ENCODE measurements at places on chromosomes 12 and 14. TPM values are rescaled to one million over a fixed set of nuclear protein-coding genes. Genes with fewer than 3 reads are reported as not detected.

- no peak overlapping the region for H3K4me3 ChIP-seq
- H3K4me1 ChIP-seq = no peaks in the 10 kb centered on the region
- H3K36me3 ChIP-seq = no peaks in the 10 kb centered on the region
- H3K27ac ChIP-seq = no peak overlapping the region
Measured at GRCh38 chr14:48333221-48333920, 658.0 kb upstream of the MDGA2 start.

DNA sequence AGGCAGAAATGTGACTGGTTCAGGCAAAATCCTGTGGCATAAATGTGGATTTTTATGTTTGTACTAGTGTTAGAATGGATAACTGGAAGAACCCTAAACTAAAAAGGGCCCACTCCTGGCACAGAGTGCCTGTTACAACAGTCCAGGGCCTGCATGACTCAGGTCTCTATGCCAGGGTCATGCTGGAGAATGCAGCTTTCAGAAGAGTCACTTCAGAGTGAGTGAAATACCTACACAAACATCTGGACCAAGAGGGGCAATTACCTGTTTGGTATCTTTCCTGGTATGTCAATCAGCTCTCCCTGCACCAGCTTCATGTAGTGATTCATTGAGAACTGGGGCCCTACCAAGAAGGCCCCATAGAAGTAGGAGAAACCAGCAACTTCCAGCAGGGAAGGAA is 10.0 kb downstream of the EMG1 start:
- H3K4me3 ChIP-seq = no peak overlapping the region
- no peaks in the 10 kb centered on the region for H3K27me3 ChIP-seq
- H3K36me3 ChIP-seq = peaks cover 89% of the 10 kb centered on the region
- DNase-seq = no peak
- H3K4me1 ChIP-seq = peaks cover 30% of the 10 kb centered on the region

DNA sequence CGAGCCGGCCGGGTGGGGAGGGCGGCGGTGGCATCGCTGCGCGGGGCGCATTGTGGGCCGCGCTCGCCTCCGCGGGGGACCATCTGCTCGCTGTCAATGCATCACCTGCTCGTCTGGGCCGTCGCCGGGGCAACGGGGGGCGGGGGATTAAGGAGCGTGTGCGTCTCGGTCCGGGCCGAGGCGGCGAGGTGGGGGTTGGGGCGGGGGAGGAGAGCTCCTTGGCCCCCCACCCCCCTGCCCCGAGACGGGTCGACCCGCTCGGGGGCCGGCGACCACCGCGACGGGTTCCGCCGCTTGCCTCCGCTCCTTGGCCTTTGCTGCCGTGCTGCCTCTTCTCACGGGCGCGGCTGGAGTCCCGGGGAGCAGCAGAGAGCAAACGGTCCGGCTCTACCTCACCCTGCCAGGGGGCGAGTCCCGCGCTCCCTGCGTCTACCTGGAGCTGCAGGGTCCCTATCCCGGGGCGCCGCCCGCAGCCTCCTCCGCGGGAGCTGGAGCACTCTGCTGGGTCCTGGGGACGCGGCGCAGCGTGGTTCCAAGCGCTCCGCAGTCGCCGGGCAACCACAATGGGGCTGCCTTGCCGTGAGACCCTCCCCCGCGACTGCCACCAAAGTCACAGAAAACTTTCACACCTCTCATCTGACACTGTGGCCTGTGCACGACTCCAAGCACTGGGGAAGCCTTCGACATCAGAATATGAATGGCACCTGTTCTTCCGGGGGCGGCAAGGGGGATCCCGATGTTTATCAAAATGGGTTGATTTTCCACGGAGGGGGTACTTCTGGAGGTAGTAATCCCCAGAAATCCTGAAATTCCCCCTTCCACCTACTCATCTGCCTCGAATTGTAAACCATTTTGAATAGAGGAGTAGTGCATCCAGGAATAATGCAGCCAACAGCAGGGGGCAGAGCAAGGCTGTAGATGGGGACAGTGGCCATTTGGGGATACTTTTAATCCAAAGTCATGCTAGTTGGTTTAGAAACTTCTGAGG is at the start of gene C12orf42:
C12orf42 (minus strand) TSS at position 500 of the 988 bp plus-strand sequence. CDS start 17,542 bp downstream, outside the sequence.
- peaks cover 17% of the 10 kb centered on the region for H3K4me1 ChIP-seq
- DNase-seq = peak; percentile 77
- peak within 1 kb of the TSS; percentile 51 for H3K4me3 ChIP-seq
- no peaks in the 10 kb centered on the region for H3K36me3 ChIP-seq
- H3K27me3 ChIP-seq = peaks cover 7% of the 10 kb centered on the region
- no peak within 1 kb of the TSS for H3K27ac ChIP-seq

DNA sequence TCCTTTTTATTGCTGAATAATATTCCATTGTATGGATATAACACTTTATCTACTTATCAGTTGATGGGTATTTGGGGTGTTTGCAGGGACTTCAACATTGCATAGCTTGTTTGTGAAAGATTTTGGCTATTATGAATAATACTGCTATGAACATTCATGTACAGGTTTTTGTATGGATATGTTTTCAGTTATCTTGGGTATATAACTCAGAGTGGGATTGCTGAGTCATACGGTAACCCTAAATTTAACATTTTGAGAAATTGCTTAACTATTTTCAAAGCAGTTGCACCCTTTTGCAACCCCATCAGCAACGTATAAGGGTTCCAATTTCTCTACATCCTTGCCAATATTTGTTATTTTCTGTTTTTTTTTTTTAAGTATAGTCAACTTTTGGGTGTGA is 27.3 kb upstream of the HELB start:
- no peaks in the 10 kb centered on the region for H3K4me1 ChIP-seq
- H3K36me3 ChIP-seq = no peaks in the 10 kb centered on the region
- no peaks in the 10 kb centered on the region for H3K27me3 ChIP-seq
- H3K4me3 ChIP-seq = no peak overlapping the region
- H3K27ac ChIP-seq = no peak overlapping the region

- no peaks in the 10 kb centered on the region for H3K27me3 ChIP-seq
- no peak overlapping the region for H3K4me3 ChIP-seq
- H3K36me3 ChIP-seq = no peaks in the 10 kb centered on the region
- peak overlapping the region; percentile 50 for H3K27ac ChIP-seq
Measured at GRCh38 chr12:19712041-19712440, 272.7 kb downstream of the AEBP2 start.

- peaks cover 3% of the 10 kb centered on the region for H3K27me3 ChIP-seq
- H3K4me1 ChIP-seq = peaks cover 9% of the 10 kb centered on the region
- H3K36me3 ChIP-seq = no peaks in the 10 kb centered on the region
- no peak for DNase-seq
- no peak overlapping the region for H3K4me3 ChIP-seq
- H3K27ac ChIP-seq = no peak overlapping the region
Measured at GRCh38 chr12:5792343-5792742, 152.7 kb downstream of the ANO2 start.

GRCh38 chr14:26454105-26454504 is 143.7 kb downstream of the NOVA1 start:
- H3K27ac ChIP-seq = no peak overlapping the region
- H3K4me3 ChIP-seq = no peak overlapping the region
- H3K27me3 ChIP-seq = no peaks in the 10 kb centered on the region

DNA sequence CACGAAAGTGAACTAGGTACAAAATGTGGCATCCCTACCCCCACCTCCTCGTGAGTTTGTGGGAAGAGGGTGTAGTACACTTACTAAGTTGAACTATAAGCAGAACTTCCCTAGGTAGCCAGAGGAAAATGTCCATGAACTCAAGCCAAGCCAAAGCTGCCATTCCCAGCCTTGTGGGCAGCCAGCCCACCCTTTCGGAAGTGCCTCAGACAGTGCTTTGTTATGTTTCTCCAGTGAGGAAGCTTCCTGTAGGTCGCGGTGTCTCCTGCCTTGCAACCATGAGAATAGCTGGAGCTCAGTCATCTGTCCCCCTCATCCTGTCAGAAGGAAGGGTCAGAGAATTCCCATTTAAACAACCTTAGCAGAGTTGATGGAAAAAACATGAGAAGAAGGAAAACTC is 266.9 kb downstream of the DUSP6 start:
- no peaks in the 10 kb centered on the region for H3K36me3 ChIP-seq
- peaks cover 11% of the 10 kb centered on the region for H3K4me1 ChIP-seq
- DNase-seq = peak; percentile 24

- H3K36me3 ChIP-seq = no peaks in the 10 kb centered on the region
- no peak overlapping the region for H3K27ac ChIP-seq
- DNase-seq = no peak
- no peak overlapping the region for H3K4me3 ChIP-seq
- H3K4me1 ChIP-seq = no peaks in the 10 kb centered on the region
- no peaks in the 10 kb centered on the region for H3K27me3 ChIP-seq
Measured at GRCh38 chr14:103158688-103159087, 35.4 kb downstream of the TNFAIP2 start.

- no peaks in the 10 kb centered on the region for H3K27me3 ChIP-seq
- peak; percentile 80 for DNase-seq
- H3K36me3 ChIP-seq = no peaks in the 10 kb centered on the region
- H3K4me3 ChIP-seq = no peak overlapping the region
- H3K27ac ChIP-seq = no peak overlapping the region
- H3K4me1 ChIP-seq = peaks cover 23% of the 10 kb centered on the region
Measured at GRCh38 chr12:50314636-50315312, 31.5 kb upstream of the LIMA1 start.

DNA sequence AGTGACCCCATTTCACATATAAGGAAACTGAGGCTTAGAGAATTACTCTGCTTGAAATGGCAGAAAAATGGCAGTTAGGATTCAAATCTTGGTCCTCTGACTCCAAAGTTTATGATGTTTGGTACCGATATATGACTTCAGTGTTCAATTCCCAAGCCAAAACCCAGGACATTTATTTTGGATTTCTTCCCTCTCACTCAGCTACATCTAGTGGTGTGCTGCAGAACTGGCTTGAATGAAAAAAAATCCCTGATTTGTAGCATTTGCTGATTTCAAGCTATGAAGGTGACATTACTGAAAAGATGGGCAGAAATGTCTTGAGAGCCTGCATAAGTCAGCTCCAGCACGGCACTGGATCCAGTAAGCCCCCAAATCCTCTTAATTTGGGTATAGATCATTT is 106.4 kb downstream of the EFCAB11 start:
- no peak for DNase-seq
- H3K4me3 ChIP-seq = no peak overlapping the region
- no peaks in the 10 kb centered on the region for H3K36me3 ChIP-seq
- no peaks in the 10 kb centered on the region for H3K27me3 ChIP-seq
- no peaks in the 10 kb centered on the region for H3K4me1 ChIP-seq
- no peak overlapping the region for H3K27ac ChIP-seq

DNA sequence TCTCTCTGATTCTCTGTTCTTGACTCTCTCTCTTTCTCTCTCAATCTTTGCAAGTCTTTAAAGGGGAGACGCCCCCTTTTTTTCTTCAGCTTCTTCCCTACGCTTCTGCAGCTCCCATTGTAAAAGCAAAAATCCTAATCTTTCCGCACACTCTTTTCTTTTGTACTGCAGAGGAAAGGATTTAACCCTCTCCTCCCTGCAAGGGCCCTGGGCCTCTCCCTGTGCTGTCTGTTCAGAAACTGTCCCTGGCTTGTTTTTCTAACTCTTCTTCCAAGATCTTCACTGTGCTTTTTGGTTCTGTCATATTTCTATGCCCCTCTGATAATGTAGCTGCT is 10.9 kb upstream of the SALL2 start:
- peaks cover 8% of the 10 kb centered on the region for H3K4me1 ChIP-seq
- DNase-seq = no peak

DNA sequence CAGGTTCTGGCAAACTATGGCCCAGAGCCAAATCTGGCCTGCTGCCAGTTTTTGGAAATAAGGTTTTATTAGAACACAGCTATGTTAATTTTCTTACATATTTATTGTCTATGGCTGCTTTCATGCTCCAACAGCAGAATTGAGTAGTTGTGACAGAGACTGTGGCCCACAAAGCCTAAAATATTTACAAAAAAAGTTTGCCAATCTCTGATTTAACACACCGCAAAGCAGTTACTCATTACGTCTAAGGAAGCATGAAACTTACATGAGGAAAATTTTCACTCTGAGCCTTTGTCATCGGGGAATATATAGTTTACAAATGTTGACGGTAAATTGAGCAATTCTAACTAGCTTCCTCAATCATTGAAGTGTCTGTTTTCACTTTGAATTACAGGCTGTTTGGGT is 96.5 kb downstream of the UNC79 start:
- H3K27me3 ChIP-seq = no peaks in the 10 kb centered on the region
- peak; percentile 5 for DNase-seq
- no peak overlapping the region for H3K4me3 ChIP-seq
- no peak overlapping the region for H3K27ac ChIP-seq
- H3K36me3 ChIP-seq = no peaks in the 10 kb centered on the region

NAV3 gene
- total RNA-seq = 3.5 TPM

OR6C1 gene
- total RNA-seq = not detected

DNA sequence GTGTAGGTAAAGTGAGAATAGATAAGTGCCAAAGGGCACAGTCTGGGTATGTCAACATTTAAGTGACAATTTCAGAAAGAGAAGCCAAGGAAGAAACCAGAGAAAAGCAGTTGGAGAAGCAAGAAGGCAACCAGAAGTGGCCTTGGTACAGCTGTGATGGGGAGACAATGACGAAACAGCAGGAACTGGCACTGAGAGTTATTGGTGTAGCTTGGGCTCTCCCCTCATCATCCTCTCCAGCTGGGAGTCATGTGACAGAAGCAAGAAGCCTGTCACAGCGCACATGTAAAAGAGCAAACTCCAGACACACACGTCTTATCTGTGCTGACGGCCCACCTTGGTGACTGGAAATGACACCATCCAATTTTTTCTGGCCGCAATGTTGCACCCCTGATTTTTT is 203.3 kb upstream of the NUDT4 start:
- no peak overlapping the region for H3K4me3 ChIP-seq
- no peaks in the 10 kb centered on the region for H3K27me3 ChIP-seq
- peak overlapping the region; percentile 66 for H3K27ac ChIP-seq
- H3K36me3 ChIP-seq = no peaks in the 10 kb centered on the region

OR11H7 gene
- not detected for total RNA-seq

DNA sequence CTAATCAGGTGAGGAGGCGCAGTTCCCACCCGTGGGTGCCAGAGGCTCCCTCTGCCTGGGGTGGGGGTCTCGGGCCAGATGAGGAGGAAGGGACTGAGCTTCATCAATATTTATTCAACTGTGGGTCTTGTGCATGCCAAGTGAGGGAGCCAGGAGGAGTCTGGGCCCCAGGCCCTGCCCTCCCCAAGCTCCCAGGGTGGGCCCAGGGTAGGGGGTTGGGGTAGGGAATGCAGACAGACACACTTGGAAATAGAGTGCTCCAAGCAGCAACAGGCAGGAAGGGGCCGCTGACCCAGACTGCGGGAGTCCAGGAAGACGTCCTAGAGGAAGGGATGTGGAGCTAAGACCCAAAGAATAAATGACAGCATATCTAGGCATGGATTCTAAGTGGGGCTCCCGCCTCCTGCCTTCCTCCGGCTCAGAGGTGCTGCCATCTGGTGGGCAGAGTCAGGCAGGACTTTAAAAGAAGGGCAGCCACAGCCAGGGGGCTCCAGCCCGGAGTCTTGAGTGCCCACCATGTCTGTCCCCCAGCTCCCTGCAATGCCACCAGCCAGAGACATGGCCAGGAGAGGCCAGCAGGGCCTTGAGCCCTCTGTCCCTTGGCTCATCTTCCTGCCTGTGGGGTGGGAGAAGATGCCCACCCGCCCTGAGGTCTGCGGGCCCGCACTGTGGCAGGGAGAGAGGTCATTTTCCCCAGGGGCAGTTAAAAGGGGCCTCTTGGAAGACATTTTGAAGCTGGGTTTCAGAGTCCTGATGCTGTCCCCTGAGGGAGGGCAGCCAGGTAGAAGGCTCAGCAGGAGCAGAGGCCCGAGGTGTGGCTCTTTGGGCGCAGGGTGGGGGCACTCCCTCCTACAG is 70.1 kb downstream of the PHETA1 start:
- no peak overlapping the region for H3K4me3 ChIP-seq
- H3K27me3 ChIP-seq = no peaks in the 10 kb centered on the region
- H3K4me1 ChIP-seq = no peaks in the 10 kb centered on the region
- peak; percentile 80 for DNase-seq
- H3K27ac ChIP-seq = no peak overlapping the region
- H3K36me3 ChIP-seq = no peaks in the 10 kb centered on the region

- no peak overlapping the region for H3K27ac ChIP-seq
- DNase-seq = no peak
Measured at GRCh38 chr12:74689071-74689655, 151.5 kb downstream of the ATXN7L3B start.

INHBE gene
- total RNA-seq = not detected
